Smooth muscle cell of the pulmonary artery (primary cell): ENCODE measurements at places on chromosomes 4 and X. TPM values are rescaled to one million over a fixed set of nuclear protein-coding genes. Genes with fewer than 3 reads are reported as not detected.

Gene NPY2R
- 0.76 and 27.4 TPM in 2 replicates for total RNA-seq

Gene PPP1R3F
- total RNA-seq, result 6.8 and 8.5 TPM in 2 replicates

Gene DDX60
- total RNA-seq, result 14.6 and 17.4 TPM in 2 replicates

Gene TDO2
- total RNA-seq, result 0.39 and 0.86 TPM in 2 replicates

Gene SCML2
- 0.69 and 1.2 TPM in 2 replicates for total RNA-seq
